ENCODE measurements at places on chromosomes 7 and 10.

DNA sequence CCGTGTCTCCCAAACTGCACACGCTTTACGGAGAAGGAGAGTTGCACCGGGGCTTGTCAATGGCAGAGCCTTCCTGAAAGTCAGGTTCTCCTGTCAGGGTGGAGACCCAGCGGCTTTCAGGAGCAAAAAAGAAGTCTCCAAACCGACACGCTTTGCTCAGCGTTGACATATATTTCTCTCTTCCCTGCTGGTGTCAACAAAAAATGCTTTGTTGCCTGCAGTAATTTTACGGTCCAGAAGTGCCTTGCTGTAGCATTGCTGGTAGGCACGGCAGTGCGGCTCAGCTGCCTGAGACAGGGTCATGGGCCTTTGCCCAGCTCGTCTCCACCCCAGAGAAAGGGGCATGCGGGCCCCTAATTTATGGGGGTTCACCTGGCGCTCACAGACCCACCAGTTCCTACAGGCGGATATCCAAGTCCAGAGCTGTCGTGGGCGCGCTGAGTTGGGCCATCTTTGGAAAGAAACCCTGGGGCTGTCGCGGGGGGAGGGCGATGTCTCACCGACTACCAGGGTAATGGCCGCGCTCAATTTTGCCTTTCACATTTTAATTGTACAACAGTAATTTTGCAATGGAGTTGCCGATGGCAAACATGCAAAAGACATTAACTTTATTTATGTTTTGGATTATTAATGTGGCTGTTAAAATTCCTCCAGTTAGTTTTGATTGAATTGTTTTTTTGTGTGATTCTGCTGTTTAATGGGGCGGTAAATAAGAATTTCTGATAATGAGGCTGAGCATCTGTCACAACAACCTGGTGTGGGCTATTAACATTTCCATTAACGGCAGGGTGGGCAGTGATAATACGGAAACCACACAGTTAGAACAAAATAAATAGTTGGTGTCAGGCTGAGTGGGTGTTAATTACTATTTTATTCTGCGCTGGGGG, 478.2 kb upstream of the FOXK1 start:
- no peak for DNase-seq

GRCh38 chr7:15554744-15555143, 7.1 kb downstream of the AGMO start:
- DNase-seq, result no peak

- peak; percentile 90 for DNase-seq
Observed at GRCh38 chr10:61836888-61837754, 64.4 kb upstream of the ARID5B start.

DNA sequence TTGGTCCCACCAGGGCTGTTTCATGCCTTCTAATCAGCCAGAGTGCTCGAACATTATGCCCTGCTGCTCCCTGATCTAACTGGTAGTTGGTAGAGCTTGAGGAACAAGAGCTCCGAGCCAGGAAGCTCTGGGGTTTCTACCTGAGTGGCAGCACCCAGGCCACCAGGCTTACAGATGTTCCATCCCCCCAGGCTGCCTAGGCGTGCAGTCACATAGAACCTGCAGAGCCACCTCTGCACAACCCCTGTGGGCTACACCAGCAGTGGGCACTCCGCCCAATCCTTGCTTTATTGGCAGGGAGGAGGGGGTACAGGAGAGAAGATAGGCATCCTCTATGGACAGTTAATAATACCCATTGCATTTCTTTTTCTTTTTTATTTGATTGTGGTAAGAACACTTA, 21.8 kb downstream of the MAP3K8 start:
- no peak for DNase-seq

- no peak for DNase-seq
Observed at GRCh38 chr7:116161728-116162127, 48.6 kb upstream of the TES start.

DNA sequence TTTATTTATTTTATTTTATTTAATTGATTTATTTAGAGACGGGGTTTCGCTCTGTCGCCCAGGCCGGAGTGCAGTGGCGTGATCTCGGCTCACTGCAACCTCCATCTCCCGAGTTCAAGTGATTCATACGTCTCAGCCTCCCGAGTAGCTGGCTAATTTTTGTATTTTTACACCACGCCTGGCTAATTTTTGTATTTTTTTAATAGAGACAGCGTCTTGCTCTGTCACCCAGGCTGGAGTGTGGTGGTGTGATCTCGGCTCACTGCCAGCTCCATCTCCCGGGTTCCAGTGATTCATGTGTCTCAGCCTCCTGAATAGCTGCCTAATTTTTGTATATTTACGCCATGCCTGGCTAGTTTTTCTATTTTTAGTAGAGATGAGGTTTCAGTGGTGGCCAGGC, 34.2 kb downstream of the AP5Z1 start:
- no peak for DNase-seq

- no peak for DNase-seq
Observed at GRCh38 chr10:1643908-1644179, 93.5 kb downstream of the ADARB2 start.

DNA sequence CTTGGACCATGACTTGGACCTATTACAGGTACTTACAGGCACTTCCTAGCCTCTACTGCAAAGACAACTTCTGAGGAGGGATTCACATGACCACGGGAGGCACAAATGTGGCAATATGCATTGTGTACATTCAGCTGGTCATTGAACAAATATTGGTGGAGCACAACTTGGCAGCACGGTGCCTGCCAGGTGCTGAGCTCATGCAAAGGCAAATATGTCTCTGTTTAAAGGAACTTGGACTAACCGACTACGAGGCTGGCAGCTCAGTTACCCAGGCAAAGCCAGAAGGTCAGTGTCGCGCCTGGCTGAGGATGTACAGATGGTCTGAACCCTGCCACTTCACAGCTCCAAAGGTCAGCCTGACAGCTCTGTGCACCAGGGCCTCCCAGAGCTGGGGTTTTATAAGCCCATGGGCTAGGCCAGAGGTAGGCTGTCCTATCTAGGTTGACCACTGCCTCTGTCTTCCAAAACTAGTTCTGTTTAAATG, 6.1 kb downstream of the DENND11 start:
- DNase-seq, result no peak

- no peak for DNase-seq
Observed at GRCh38 chr10:101157756-101158458, 26.8 kb downstream of the TLX1 start.

GRCh38 chr10:110218632-110219031, 11.2 kb downstream of the MXI1 start:
- no peak for DNase-seq

GRCh38 chr7:45033261-45033930, 33.4 kb downstream of the CCM2 start:
- DNase-seq, result no peak

- no peak for DNase-seq
Observed at GRCh38 chr10:89946106-89946505, 244.7 kb downstream of the KIF20B start.

DNA sequence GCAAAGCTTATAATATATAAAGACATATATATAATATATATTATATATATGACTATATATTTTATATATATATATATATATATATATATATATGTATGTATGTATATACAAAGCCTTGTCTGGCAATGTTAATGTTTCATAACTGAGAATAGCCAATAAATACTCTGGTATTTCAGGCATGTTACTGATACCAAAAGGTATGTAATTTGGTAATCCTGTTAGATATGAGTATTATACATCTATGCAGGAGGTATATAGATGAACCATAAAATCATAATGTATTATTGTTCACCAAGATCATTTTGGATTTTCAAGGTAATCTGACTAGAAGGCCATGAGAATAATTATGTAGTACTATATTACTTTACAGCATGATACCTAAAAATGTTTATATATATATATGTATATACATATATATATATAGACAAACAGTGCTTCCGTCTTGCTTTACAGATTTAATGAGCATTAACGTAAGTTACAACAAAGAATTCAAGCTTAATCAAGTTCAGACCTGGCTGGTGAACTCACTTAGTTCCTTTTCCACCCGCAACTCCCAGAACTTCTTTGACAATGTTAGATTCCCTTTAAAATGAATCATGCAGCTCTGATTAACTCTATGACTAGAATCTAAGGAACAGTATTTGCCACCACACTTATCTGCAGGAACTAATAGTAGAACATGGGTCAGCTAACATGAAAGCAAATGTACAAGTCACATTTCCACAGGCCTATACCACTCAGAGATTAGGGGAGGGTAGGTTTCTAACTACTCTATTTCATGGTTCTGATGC, 82.7 kb downstream of the SLC25A13 start:
- DNase-seq, result no peak

- peak; percentile 45 for DNase-seq
Observed at GRCh38 chr10:103859161-103860086, 4.0 kb upstream of the SH3PXD2A start.

DNA sequence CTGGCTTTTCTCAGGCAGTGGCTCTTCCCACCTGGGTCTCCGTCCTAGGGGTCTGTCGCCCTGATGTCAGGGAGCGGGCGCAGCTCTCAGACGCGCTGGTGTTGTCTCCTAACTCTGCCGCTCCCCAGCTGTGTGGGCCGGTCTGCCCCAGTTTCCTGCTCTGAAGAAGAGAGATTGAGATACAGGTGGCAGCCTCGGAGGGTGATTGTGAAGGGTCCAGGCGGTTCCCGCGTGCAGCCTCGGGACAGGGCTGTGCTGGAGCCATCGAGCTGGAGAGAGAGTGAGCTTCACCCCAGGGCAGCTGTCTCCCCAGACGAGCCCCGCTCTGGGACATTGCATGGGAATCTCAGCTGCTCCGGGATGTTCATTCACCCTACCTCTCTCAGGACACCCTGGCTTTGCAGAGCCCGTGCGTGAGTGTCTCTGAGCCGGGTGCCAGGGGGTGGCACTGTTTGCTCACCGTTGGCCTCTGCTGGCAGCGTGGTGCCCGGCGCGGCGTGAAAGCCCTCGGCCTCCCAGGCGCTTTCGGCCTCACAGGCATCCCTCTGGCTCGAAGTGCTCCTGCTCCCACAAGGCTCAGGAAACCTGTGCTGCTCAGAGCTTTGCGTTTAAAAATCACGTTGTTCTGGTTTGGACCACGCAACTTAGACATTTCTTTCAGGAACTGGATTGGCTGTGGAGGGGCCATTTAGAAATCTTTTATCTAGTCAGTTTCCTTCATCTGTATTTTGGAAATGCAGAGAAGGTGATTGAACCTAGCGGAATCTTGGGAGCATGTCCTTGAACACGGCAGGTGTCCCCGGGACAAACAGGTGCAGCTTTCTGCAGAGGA, 33.8 kb upstream of the ZFAND2A start:
- peak; percentile 84 for DNase-seq

DNA sequence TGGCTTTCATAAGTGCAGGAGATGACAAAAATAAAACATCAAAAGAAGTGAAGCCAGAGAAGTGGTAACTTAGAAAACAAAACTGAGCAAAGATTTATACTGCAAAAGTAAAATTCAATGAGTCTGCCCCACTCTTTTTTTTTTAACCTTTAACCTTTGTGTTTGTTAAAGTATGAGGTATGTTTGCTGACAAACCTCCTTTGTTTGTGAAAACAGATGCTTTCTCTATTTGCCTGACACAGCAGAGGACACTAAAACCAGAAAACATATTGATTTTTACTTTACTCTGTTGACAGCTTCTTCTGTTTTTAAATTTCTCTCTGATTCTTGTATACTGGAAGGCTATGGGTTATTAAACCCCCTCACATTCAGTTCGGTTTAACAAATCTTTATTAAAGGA, 57.6 kb downstream of the SGMS1 start:
- no peak for DNase-seq

DNA sequence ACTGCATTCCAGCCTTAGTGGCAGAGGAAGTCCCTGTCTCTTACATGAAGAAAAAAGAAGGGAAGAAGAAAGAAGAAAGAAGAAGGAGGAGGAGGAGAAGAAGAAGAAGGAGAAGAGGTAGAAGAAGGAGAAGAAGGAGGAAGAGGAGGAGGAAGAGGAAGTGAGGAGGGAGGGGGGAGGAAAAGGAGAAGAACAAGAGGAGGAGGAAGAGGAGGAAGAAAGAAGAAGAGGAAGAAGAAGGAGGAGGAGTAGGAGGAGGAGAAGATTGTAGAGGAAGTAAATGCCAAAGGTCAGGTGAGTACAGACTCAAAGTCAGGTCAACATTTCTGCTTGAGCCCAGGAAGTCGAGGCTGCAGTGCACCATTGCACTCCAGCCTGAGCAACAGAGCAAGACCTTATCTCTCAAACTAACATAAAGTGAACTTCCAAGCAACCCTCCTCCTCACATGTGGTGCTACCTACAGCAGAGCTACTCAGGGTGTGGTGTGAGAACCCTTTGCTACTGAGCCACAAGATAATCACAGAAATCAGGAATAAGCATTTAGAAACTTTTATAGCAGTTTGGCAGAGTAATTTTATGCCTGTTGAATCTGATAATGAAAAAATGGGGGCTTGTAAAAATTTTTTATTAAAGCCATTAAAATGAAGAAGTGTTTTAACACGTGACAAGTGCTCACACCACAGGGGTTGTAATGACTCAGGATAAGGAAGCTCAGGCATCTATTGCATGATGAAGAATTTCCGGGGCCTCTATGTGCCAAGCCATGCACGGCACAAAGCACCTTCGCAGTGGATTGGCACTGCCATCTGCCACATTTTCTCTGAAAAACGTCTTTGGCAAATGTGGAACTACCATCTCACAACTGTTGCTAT, 224.9 kb upstream of the AUTS2 start:
- peak; percentile 84 for DNase-seq

DNA sequence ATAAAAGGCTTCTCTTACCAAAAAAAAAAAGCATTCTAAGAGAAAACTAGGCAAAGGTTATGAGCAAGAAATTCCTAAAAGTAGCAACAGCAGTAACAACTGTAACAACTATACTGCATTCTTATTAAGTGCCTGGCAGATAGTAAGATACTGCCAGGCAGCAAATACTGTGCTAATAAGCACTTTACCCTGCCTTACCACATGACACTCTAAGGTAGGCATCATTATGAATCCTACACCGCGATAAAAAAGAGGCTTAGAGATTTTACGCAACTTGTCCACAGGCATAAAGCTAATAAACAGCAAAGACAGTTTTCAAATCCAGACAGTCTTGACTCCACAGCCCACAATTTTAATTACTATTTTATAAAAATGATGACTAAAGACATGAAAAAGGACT, 83.2 kb downstream of the USP6NL start:
- DNase-seq, result no peak

DNA sequence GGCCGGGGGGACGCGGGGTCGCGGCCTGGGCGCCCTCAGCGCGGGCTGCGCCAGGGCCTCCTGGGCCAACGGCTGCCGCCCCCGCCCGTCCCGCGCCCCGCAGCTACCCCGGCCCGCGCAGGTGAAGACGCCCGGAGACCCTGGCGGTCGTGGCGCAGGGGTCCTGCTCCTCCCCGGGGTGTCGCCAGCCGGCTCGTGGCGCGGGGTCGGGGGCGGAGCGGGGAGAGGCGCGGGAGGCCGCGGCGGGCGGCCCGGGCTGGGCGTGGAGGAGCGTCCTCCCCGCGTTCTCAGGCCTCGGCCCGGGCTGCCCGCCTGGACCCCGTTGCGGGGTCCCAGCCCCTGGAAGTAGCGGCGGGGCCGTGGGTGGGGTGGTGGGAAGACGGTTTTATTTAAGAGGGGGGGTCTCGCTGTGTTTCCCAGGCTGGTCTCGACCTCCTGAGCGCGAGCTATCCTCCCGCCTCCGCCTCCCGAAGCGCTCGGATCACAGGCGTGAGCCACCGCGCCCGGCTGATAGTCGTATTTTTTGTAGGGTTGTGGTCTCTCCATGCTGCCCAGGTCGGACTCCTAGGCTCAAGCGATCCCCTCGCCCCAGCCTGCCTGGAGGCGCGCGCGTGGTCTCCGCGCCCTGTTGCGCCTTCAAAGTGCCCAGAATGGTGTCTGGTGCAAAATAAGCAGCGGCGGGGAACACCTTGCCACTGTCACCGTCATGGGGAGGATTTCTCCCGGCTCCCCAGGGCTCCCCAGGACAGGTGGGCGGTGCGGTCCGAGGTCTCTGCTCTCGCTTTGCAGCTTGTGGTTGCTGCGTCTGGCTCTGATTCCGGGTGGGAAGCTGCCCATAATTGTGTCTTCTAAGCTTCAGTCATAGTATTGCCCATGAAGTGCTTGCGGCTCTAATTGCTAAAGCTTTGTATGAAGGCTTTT, 15.3 kb upstream of the SUN1 start:
- no peak for DNase-seq

Measured in H4 (cell line).